ENCODE measurements at places on chromosomes 5 and 9.

DNA sequence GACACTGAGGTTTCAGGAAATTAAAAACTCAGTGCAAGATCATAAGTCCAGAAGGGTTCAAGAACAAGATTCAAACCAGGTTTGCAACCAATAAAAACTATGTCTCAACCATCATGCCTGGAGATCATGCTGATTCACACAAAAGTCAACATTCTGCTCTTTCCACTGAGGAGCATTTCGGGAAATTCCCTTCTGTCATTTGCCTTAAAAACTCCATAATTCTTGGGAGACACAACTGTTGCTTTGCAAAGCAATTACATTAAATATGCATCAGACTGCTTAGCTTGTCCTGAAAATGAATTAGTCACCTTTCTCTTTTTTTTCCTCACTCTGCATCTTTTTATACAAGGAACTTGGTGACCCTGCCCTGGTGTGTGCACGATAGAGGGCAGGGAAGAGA lies 275.9 kb upstream of the ZNF462 start:
- DNase-seq, result no peak

DNA sequence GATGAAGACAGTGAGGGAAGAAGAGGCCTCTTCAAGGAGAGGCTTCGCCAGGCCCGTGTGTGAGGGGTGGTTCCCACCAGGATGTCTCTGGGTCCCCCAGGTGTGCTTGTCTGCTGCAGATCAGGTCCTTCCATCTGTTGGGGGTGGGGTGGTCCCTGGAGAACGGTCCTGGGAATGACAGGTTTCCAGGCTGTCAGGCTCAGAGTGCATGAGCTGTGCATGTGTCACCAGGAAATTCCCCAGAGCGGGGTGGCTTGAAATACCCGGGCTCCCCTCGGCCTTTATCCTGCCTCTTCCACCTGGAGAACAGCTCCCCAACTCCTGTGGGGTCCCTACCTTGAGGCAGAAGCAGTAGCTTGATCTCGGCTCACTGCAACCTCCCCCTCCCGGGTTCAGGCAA lies 118.8 kb downstream of the GAPVD1 start:
- DNase-seq, result no peak

- no peak for DNase-seq
These were observed 54.1 kb downstream of the PSMB7 start for GRCh38 chr9:124361128-124361527.

DNA sequence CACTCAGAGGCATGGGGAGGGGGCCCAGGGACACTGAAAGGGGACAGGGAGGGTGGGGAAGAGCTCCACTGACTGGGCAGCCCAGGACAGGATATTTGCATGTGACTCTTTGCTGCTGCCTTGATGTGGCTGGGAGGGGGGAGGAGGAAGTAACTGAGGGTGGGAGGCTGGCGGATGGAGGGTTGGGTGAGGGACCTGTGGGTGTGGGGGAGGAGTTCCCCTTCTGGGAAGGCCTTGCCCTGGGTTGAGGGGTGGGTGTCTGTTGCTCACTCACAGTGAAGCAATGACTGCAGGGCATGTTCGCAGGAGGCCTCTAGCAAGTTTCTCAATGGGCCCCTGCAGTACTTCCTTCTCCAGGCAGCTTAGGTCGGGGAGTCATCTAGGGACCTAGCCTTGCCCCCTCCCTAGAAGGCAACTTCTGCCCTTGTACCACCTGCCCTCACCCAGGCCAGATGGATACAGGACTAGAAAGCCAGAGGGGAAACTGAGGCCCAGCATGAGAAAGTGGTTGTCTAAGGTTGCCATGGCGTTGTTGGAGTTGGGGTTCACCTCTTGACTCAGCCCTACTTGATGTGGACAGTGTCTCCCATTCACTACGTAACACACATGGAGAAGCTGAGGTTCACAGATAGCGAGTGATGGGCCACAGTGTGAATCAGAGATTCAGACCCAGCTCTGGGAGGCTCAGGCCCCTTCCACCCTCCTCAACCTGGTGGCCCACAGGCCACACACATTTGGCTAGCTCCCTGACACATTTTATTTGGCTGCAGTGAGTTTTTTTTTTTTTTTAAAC lies 3.0 kb downstream of the GRK6 start:
- peak; percentile 75 for DNase-seq

GRCh38 chr9:104783588-104783987 lies 19.7 kb downstream of the NIPSNAP3B start:
- DNase-seq, result no peak

DNA sequence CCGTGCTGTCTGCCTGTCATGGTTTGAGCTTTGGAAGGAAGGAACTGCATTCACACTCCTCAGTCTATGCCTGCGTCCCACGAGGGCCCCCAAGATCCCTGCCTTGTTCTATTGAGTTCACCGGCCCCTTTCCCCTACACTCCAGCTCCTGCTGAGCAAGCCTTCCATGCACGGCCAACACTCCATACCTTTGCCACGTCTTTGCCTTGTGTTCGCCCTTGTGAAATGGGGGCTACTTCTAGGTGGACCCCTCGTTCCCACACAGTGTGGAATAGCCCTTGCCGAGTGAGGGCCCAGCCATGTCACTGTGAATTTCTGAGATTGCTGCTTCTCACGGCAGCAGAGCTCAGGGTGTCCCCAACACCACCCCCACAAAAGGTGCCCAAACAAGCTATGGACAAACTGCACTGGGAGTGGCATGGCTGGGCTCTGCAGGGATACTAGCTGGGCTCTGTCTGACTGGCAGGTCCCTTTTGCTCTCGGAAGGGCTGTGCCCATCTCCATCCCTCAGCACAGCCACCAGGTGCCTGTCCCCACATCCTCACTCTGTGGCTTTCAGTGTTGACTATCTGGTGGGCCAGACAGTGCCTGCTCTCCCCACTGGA lies 67.9 kb upstream of the ADAMTS2 start:
- DNase-seq, result no peak

DNA sequence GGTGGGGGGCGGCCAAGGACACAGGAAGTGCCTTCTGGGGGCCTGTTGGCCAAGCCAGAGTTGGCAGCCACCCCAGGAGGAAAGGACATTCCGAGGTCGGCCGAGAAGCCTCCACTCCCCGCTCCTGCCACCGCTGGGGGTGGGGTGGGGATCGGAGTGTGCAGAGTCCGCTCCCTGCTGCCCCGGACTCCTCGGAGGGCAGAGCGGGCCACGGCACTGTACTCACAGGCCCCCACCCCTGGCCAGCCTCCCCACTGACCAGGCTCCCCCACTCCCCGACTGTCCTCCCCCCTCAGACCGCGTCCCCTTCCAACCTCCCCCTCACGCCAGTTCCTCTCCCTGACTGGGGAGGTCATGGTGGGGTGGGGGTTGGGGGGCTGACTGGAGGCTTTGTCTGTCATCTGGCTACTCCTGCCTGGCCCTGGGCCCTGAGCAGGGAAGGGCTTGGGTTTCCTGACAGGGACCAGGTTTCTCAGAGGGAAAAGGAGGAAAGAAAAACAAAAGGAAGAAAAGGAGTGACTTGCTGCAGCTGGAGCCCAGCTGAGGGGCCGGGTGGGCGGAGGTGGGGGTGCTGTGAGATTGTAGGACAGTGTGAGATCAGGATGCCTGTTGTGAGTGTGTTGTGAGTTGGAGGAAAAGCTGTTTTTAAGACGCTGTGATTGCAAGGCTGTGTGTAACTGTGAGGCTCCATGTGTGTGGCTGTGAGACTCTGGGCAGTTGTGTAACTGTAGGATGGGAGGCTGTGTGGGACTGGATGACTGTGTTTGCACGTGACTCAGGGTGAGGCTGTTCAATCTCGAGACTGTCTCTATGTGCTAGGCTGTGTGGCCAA lies 29.7 kb downstream of the CNTFR start:
- DNase-seq, result no peak

All from stimulated activated CD4-positive, alpha-beta T cell treated with anti-CD3 and anti-CD28 coated beads, TNF-alpha, amount 100 ng/mL, for 1 hour (primary cell).